ENCODE measurements at places on chromosomes 1 and 21.

GRCh38 chr21:16137106-16137505 lies 407.3 kb downstream of the USP25 start:
- DNase-seq: no peak

DNA sequence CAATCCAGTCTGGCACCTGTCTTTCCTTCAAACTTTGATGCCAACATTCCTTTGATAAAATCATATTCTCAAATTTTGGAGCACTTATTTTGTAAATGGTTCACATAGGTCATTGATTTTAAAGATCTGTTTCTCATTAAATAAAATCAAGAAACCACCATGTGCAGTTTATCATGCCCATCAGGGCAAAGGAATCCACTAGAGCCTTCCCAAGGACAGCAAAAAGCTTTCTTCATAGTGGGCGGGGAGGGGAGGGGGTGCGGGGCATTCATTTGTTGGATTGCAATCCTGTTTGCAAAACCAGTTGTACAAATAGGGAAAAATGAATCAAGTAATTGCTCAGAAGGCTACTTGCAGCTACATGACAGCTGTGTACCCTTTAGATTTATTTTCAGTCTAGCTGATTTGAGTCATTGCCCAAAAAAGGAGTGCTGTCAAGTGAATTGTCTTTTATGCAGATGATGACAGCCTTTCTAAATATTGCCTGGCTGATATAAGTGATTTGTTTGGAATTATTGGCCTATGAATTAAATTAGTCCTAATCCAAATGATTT lies 23.0 kb downstream of the LRRC8B start:
- no peak for DNase-seq

DNA sequence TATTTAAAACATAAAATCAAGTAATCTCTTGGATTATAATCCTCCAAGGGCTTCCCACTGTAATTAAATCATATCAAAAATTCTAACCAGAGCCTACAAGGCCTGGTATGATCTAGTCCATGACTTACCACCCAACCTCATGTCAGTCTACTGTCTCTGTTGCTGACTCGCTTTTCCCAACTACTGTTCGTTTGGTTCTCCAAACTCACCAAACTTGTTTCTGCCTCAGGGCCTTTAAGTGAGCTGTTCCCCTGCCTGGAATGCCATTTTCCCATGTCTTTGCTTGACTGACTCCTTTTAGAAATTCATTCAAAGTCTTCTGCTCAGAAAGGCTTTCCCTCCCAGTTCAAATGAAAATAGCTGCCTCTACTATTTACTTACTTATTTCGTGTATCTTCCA lies 95.9 kb downstream of the ZC3H11B start:
- DNase-seq: no peak

- DNase-seq: no peak
These were observed 22.4 kb downstream of the VTCN1 start for GRCh38 chr1:117188170-117188815.

DNA sequence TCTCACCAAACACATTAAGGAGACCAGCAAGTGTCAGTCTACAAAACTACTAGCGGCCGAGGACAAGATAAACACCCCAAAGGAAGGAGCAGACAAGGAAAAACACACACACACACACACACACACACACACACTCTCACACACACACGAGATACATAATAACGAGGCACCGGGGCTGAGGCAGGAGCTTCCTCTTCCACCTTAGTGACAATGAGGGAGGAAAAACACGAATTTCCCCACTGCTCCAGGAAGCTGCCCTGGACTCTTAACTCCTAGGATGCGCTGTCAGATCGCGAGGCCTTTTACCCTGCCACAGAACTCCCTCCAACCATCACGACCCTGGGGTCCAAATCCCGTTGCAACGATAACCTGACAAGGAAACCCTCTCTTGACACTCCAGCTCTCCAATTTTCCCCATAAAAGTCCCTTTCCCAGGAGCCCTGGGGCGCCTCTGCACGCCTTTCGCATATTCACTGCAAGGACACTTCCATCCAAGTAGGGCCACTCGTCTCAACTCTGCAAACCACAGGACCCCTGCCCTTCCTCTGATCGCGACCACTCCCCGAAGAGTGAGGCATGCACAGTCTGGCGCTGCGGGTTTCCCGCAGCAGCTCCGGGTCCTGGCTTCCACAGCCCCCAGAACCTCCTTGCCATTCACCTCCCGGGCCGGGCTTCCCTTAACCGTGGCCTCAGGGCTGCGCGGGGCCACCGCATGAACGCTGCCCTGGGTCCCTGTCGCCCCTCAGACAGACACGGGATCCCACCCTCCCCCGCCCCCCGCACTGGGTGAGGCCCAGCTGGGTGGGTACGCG lies 581 bp downstream of the ETV3 start:
- no peak for DNase-seq

- DNase-seq: no peak
These were observed 14.3 kb downstream of the RNF207 start for GRCh38 chr1:6220236-6220635.

DNA sequence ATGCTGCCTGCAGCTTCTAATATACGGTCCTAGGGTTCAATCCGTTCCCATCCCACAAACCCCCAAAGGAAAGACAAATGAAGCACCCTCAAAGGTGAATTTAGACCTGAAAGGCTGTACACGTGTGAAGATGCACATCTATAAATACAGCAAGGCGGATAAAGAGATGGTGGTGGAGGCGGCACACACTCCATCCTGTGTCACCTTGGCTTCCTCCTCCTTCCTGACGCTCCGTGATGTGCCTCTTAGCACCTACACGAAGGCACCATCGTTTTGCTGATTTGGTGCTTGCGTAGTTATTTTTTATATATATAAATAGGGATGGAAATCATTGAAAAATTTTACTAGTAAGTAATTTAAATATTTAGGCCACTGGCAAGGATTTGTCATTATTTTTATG lies 359.4 kb downstream of the NPHP4 start:
- no peak for DNase-seq

DNA sequence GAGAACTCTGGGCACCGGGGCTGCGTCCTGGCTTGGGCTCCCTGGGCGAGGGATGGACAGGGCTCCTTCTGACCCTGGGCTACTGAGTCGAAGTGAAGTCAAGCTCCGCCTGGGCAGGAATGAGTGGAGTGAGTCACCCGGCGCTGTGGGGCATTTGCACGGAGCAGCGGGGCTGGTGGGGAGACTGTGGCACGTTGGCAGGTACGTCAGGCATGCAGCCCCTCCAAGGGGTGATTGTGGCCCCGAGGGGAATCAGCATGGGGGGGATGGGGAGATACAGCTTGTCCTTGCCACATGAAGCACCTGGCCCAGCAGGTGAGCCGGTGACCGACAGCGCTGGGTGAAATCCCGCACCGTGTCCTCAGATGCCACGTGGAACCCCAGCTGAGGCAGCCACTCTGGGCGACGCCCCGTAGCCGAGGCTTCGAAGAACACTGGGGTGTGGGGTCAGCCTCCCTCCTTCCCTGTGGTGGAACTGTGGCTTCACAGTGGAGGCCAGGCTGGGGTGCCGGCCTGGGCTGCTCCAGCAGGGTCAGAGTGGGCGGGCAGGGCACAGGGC lies 62.3 kb downstream of the COL18A1 start:
- DNase-seq: no peak

DNA sequence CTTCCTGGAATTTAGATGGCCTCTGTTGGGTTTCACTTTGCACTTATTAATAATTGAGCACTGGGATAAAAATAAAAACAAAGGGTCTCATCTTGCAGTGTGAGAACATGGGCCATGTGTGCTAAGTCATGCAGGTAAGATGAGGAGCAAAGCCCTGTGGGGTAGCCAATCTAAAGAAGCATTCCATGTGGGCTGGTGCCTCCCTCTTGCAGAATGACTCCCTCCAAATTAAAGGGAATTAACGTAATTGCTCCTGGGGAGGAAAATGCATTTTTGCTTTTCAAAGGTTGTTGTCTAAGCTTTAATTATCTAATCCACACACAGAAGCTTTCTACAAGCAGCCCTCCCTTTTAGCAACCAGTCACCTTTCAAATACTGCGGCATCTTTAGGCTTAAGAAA lies 69.8 kb downstream of the CDC14A start:
- no peak for DNase-seq

DNA sequence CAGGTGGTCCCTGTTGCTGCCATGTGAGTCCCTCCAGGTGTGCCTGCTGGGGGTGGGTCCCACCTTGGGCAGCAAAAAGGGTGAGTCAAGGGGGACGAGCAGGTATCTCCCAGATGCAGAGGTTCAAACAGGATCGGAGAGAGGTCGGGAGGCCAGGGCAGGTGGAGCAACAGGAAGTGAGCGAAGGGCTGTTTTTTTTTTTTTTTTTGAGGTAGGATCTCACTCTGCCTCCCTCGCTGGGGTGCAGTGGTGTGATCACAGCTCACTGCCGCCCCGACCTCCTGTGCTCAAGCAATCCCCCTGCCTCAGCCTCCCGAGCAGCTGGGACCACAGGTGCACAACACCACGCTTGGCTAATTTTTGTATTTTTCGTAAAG lies 39.4 kb downstream of the SLC2A7 start:
- no peak for DNase-seq

GRCh38 chr1:147633759-147634158 lies 36.6 kb downstream of the ACP6 start:
- no peak for DNase-seq

DNA sequence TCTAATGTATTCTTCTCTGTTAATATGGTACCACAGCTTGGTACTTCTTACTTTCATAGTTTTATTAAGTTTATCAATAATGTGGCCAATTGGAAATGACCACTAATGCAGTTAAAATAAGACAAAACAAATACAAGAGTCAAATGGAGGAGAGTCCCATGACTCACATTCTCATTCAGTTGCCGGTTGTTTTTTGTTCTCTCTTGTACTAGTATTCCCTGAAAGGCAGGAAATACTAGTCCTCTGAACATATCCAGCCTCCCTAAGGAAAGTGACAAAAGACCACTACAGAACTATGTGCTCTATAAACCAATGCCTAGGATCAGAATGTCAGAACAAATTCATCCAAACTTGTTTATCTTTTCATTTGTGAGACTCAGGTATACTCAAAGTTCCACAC lies 165.2 kb upstream of the SAMSN1 start:
- no peak for DNase-seq

DNA sequence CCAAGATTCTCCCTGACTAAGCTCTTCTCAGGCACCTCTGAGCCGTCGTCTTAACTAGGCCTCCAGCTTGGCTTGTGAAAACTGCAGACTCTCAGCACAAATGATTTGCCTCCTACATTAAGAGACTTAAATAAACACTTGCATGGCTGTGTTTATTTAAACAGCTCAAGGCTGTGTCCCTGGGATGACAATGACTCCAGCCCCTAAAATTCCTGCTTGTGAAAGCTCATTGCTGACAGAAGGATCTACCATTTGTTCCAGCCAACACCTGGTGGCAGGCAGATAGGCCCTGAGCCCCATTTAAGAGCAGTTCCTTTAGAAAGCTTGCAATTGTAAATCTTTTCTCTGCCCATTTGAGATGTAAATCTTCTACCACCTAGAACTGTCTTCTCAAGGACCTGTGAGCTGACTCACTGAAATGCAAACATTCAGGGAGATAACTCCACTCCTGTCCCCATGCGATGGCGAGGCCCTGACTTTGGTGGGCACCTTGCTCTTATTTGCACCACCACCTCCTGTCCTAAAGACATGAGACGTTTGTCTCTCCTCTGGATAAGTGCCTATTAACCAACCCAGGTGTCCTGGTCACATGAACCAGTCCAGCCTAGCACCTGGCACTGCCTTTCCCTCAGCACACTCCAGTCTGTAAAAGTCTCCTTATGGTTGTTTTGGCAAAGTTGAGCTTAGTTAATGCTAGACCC lies 15.1 kb upstream of the PCP4 start:
- no peak for DNase-seq

GRCh38 chr1:241994171-241994570 lies 4.7 kb downstream of the MAP1LC3C start:
- DNase-seq: no peak

- no peak for DNase-seq
These were observed 51.0 kb downstream of the EDN2 start for GRCh38 chr1:41433501-41433900.

GRCh38 chr1:183023146-183023600 lies at the start of gene LAMC1:
TSS of gene LAMC1 (plus strand) at chr1:183023420. CDS start at chr1:183023717, 297 bp downstream.
- peak; percentile 26 for DNase-seq

- no peak for DNase-seq
These were observed 481 bp upstream of the SLAMF1 start for GRCh38 chr1:160647329-160647720.

- DNase-seq: no peak
These were observed 12.5 kb downstream of the SERINC2 start for GRCh38 chr1:31425301-31426081.

- DNase-seq: no peak
These were observed 406 bp downstream of the KIAA0040 start for GRCh38 chr1:175192111-175192629.

DNA sequence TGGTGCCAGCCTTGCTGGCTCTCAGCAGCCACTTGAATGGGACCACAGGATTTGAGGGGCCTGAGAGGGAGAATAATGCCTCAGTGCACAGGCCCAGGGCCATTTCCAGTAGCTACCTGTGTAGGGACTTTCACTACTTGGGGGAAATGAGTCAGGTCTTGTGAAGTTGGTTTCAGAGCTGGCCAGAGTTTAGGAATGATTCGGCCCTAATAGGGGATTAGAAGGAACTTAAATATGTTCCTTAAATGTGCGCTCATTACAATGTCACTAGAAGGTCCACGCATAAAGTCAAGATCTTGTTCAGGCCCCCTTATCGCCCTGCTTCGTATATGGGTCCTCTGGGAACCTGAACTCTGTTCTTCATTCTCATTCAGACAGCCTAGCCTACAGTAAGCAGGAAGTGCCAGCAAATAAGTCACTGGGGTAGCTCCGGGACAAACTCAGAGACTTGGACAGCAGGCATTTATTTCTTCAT lies 5.6 kb upstream of the AKR1A1 start:
- no peak for DNase-seq

- DNase-seq: no peak
These were observed 736.3 kb downstream of the LTN1 start for GRCh38 chr21:28256420-28256831.

GRCh38 chr1:99370476-99370875 lies 106.2 kb downstream of the PLPPR4 start:
- DNase-seq: no peak
